ENCODE measurements at places on chromosomes 11 and 22. TPM values are rescaled to one million over a fixed set of nuclear protein-coding genes. Genes with fewer than 3 reads are reported as not detected.
A peak's percentile ranks its signal among the peaks of the same experiment; 100 is the strongest.

DNA sequence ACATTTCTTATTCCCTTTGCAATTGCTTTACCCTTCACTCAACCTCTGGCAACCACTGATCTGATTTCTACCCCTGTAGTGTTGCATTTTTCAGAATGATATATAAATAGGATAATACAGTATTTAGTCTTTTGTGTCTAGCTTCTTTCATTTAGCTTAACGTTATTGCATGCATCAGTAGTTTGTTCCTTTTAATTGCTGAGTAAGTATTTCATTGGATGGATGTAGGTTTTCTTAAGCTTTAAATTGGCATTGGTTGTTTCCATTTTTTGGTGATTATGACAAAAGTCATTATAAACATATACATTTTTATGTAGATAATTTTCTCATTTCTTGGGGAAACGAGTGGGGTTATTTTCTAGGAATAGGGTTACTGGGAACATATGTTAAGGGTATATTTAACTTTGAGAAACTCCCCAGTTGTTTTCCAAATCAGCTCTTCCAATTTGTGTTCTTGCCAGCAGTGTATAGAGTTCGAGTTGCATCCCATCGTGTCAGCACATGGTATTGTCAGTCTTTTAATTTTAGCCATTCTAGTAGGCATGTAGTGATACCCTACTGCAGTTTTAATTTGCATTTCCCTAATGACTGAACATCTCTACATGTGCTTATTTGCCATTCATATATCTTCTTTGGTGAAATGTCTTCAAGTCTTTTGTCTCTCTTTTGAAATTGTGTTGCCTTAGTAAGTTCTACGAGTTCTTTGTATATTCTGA is 60.3 kb downstream of the DDX10 start:
- no peaks in the 10 kb centered on the region for H3K27me3 ChIP-seq
- no peak overlapping the region for H3K4me3 ChIP-seq
- H3K36me3 ChIP-seq: peaks cover 4% of the 10 kb centered on the region
- no peak for DNase-seq

DNA sequence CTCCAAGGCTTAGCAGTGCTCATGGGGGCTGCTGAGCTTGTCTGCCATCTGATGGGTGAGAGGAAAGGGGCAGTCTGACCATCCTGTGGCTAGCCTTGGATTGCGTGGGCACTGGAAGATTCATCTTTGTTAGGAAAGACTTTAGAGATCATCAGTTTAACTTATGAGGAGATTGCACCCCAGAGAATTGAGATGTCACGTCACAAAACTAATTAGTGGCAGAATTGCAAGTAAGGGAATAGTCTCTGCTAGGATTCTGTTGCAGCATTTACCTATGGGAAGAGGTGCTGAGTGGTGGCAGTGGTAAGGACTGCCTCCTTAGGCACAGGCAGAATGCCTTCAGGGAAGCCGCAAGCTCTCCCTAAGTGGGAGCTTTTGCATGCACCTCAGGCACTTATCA is 42.8 kb upstream of the HSPA8 start:
- H3K27ac ChIP-seq: peak overlapping the region; percentile 32
- DNase-seq: no peak
- peaks cover 32% of the 10 kb centered on the region for H3K4me1 ChIP-seq
- no peak overlapping the region for H3K4me3 ChIP-seq
- peaks cover 5% of the 10 kb centered on the region for H3K36me3 ChIP-seq

DNA sequence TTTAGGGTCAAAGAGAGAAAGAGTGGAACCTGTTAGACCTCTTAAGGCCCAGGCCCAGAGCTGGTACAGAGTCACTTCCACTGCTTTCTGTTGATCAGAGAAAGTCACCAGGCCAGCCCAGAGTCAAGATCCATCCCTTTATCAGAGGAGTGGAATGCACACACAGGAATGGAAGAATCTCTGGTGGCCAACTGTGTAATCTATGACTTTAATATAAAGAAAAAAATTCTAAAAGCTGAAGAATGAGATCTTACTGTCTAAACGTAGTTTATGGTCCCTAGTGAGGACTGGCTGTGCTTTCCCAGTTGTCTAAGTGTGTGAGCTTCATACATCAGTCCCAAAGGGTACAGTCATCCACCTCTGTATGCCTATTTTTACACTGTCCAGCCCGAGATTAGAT is 51.0 kb downstream of the PPFIBP2 start:
- no peaks in the 10 kb centered on the region for H3K4me1 ChIP-seq
- H3K27ac ChIP-seq: no peak overlapping the region
- H3K36me3 ChIP-seq: no peaks in the 10 kb centered on the region
- no peak for DNase-seq

The MICALL1 gene
- total RNA-seq: 29.5 TPM

The MYH9 gene
- 796 TPM for total RNA-seq

The TST gene
- 63.3 TPM for total RNA-seq
